Fibroblast of skin of scalp (primary cell): ENCODE measurements at places on chromosomes 11 and 22.

GRCh38 chr11:128616161-128616560 is 28.8 kb upstream of the ETS1 start:
- no peak for DNase-seq

GRCh38 chr11:27926981-27927481 is 180.9 kb downstream of the KIF18A start:
- peak; percentile 98 for DNase-seq

- no peak for DNase-seq
Observed at GRCh38 chr11:116876656-116877055, 39.2 kb upstream of the APOA1 start.

DNA sequence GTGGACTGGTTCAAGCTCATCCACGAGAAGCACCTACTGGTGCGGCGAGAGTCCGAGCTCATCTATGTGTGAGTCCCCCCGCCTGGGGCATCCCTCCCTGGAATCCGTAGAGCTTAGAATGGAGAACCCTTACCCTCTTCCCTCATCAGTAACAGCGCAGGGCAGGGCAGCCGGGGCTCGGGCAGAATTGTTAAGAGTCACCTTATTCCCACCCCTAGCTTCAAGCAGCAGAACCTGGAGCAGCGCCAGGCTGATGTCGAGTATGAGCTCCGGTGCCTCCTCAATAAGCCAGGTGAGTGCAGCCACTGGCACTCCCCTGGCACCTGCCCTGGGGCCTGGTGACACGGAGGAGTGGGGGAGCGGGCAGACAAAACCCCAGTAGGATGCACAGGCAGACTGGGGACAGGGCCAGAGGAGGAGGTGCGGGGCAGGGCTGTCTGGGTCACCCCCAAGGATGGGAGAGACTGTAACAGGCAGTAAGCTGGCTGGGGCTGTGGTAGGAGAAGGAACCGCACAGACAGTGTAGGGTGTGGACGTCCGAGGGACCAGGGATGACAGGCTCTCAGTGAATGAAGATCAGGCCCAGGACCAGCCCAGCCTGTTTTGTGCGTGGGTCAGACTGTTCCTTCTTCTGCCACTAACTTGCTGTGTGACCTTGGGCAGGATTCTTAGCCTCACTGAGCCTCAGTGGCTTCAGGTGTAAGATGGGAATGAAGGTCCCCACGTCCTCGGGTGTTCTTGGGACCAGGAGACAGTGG is 20.4 kb downstream of the C22orf23 start:
- peak; percentile 33 for DNase-seq

DNA sequence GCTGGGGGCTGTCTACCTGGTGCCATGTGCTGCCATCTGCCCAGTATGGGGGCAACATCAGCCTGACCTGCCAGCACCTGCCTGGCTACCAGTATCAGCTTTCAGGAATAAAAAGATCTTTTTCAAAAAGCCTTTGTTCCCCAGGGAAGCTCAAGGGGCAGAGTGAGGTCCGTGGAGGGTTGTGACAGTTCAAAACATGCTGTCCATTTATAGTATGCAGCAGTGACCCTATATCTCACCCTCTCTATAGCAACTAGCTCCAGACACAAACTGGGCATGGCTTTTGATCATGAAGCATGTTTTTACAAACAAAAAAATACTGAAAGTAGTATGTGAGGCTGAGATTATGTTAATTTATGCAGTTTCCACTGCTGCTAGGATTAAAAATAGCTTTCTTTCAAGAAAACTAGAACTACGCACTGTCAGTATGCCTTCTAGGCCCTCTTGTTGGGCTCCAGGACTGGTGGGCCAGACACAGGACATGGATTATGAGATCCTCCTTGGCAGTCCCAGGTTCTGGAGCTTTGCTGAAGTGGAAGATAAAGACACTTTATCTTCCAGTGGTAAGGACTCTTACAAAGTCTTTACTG is 23.4 kb downstream of the NAV2 start:
- no peak for DNase-seq

DNA sequence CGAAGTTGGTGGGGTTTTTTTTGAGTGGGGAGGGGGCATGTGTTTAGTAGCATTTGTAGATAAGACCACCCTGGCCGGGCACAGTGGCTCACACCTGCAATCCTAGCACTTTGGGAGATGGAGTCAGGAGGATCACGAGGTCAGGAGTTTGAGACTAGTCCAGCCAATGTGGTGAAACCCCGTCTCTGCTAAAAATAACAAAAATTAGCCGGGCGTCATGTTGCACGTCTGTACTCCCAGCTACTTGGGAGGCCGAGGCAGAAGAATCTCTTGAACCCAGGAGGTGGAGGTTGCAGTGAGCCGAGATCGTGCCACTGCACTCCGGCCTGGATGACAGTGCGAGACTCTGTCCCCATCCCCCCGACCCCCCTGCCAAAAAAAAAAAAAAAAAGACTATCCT is 34.6 kb downstream of the CECR2 start:
- DNase-seq, result no peak

GRCh38 chr11:94741022-94741679 is 27.0 kb upstream of the AMOTL1 start:
- DNase-seq, result peak; percentile 68

GRCh38 chr11:82980292-82980691 is 78.8 kb downstream of the DDIAS start:
- DNase-seq, result peak; percentile 93

GRCh38 chr11:106625566-106625965 is 392.7 kb downstream of the GUCY1A2 start:
- DNase-seq, result peak; percentile 72
